ENCODE measurements at places on chromosomes 4 and X.

GRCh38 chrX:111567542-111568255, 56.3 kb downstream of the SERTM2 start:
- no peak for DNase-seq

DNA sequence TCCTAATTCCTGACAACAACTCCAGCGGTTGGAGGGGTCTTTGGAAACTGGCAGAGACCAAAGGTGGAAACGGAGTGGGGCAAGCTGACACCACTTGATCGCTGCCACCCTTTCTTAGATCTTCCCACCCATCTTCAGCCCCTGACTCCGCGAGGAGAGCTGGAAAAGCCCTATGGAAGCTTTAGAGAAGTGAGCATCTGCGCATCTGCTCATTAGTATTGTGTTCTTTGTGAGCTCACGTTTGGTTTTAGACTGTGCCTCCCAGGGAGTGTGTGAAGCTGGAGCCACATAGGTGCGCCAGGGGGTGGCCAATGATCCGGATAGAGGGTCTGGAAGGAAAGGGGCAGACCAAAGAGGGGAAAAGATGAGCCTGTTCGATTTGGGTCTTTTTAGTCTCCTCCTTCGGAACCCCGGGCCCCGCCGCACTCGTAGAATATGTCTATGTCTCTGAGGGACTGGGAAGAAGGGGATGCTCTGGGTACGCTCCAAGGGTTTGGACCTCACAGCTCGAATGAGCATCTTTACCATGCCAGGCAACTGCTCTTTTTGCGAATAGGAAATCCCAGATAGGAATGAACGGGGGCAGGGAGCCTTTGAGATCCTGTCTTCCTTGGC, 578 bp upstream of the DKK2 start:
- DNase-seq, result no peak

GRCh38 chr4:149168645-149169044, 647.0 kb downstream of the IQCM start:
- no peak for DNase-seq

DNA sequence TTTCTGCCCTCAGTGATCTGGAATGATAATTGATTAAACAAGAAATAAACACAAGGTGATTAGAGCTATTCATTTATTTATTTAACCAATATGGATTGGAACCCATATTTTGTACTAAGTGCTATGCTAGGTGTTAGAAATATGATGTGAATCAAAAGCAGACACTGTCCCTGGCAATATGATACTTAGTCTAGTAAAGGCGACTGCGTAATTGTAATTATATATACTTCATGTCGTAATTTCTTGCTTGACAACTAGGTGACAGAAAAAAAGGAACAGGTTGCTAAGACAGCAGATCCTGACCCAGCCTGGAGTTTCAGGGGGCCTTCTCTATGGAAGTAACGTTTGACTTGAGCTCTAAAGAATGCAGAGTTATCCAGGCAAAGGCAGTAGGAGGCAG, 236.5 kb upstream of the F9 start:
- DNase-seq, result no peak

DNA sequence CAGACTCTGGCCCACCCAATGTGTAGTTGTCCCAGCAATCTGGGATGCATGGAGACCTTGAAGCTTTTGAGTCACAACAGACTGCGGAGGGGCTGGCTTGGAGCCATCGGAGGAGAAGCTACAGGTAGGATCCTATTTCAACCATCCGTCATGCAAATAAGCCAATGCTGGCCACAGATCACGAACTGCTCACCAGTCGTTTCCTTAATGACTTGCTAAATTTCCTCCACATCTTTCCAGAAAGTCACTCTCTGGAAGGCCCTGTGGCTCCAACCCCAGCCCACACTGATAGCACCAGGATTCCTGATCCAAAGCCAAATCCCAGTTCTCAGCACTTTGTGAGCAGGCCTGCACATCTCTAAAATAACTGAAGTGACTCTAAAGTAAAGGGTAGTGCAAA, 321.3 kb downstream of the RAB28 start:
- DNase-seq, result no peak

DNA sequence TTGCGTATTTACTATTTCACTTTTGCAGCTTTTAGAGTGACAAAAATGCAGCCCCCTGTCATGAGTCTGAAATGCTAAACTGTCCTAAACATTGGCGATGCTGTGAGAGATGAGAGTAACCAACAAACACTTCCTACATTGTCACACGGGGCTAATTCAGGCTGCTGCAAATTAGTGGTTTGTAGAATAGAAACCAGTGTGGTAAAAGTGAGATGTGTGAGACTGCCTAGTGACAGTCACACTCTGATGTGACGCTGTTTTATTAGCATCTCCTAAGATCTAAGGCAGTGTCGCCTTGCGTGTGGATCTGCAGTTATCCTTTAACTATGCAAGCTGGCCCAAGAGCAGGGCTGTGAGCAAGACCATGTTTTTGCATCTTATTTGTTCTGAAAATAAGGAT, 800.2 kb upstream of the TENM3 start:
- DNase-seq, result no peak

DNA sequence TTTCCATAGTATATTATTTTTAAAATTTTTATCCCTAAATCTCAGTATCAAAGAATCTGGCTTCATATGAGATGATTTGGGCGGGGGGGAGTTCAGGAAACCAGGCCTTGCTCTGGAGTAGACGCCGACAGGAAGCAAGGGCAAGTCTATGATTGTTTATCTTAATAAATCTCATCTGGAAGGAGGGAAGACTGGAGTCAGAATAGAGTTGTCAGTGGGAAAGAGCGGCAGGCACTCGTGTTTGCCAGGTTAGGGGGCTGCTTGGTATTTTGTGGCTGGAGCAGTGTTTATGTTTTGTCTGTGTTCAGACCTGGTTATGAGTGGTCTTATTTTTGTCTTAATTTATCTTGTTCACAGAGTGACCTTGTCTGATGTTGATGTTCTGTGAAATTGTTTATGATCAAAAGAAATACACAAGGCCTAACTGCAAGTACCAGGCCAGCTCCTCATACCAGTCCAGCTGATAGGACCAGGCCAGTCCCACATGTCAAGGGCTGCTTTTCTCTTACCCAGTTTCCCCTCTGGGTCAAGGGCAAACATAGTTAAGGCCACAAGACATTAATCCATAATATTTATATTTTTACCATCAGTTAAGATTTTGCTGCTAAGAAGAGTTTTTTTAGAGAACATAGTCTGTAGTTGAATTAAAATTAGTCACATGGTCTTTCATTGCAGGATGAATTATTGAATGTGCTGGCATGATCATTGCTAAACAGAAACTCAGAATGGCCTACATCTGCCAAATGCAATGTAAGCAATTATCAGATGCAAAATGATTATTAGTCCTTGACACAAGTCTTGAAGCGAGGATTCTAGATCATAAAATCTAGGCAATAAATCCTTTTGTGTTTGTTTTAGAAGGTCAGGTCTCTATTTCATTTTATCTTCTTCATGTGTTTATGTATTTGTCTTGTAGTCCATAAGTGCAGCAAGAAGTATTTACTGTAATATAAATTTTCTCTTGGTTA, 176.5 kb downstream of the GASK1B start:
- no peak for DNase-seq

DNA sequence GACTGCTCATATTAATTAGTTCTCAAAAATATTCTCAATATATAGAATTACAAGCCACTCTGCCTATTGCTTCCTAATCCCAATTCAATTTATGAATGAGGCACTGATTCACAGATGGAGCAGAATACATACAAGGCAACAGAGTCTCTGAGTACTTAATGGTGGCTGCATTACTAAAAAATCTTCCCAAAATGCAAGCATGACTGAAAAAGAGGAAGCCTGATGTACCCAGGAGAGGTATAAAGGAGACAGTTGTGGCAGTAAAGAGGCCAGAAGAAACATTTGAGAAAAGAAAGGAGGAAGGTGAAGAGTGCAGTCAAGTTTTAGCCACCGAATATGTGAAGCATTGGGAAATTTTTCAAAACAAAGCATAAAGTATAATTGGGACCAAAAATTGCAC, 163.2 kb upstream of the INTU start:
- DNase-seq, result no peak

GRCh38 chr4:109803924-109804571, 2.2 kb upstream of the CFI start:
- peak; percentile 37 for DNase-seq

DNA sequence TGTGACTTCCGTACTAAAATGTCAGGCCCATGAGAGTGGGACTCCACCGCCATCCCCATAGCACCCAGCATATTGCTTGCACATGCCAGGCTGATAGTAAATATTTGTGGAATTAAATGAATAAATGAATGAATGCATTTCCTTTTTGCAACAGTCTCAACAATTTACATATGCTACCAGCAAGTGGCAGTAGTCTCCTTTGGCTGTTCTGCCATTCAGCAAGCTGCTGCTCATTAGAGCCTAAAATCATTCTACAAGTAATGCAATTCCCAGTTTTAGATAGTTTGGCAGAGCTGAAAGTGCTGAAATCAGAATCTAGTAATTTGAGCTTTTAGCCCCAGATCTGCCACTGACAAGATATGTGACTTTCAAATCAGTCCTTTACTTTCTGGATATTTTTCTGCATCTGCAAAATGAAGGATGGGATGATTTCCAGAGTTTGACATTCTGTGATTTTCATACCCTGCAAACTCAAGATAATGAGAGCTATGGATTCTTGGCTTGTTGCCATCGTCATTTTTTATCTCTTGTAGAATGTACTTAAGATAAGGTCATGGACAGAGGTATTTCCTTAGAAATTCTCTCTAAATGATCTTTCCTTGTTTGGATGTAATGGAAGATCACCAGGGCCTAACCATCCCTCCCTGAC, 35.7 kb upstream of the INTS6L start:
- peak; percentile 22 for DNase-seq

DNA sequence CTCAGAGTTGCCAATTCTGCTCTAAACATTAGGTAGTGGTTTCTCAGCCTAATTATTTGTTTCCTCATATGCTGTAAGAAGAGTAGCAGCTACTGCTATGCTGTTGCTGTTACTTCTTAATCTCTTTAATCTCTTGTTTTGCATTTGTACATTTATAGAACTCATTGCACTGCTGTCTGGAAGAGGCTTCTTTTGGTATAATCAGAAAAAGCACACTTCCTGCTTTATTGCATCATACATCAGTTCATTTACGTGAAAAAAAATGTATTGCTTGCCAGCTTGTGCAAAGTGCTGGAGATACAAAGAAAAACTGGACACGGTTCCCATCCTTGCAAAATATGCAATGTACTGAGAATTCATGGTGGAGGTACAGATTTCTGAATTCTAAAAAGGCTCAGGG, 332.0 kb downstream of the GRXCR1 start:
- DNase-seq, result no peak

DNA sequence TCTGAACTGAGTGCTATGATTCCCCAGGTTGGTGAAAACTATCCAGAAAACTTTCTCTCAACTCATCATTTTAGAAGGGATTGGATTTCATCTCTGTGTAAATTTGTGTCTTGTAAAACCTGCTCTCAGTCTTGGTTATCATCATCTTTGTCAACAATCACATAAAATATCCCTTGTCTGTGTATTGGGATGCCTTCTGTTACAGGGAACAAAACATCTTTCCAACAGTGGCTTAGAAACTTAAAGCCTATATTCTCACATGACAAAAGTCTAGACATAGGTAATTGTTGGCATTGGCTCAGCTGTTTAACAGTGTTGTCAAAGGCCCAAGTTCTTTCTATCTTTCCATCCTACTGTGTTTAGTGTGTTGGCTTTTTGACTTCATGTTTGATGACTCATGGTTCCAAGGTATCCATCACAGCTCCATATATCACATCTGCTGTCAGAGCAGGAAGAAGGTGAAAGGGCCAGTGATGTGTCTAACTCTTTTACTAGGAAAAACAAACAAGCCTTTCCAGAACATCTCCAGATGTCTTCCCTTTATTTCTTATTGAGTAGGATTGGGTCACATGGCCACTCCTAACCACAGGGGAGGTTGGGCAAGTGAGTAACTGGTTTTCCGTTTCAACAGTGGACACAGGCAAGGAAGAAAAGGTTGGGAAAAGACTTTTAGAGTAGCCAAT, 65.0 kb downstream of the PHEX start:
- peak; percentile 62 for DNase-seq

GRCh38 chr4:125091101-125091500, 223.7 kb upstream of the FAT4 start:
- no peak for DNase-seq

DNA sequence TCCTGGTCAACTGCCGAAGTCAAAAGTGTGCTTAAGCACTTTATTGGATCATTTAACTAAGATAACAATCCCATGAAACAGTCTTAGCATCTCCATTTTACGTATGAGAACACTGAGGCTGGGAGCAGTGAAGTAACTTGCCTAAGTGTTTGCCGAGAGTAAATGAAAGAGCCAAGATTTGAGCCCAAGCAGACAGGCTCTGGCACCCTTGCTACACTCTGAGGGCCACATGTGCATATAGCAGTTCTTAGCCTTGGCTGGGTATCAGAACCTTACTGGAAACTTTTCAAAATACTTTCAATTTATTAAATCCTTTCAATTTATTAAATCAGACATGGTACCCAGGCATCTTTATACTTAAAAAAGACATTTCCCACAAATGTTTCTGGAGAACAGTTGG, 225.9 kb downstream of the NR3C2 start:
- DNase-seq, result no peak

- DNase-seq, result peak; percentile 69
Observed at GRCh38 chr4:149823769-149824221, 8.2 kb upstream of the IQCM start.

- DNase-seq, result no peak
Observed at GRCh38 chrX:30793075-30793766, 95.8 kb downstream of the TAB3 start.

DNA sequence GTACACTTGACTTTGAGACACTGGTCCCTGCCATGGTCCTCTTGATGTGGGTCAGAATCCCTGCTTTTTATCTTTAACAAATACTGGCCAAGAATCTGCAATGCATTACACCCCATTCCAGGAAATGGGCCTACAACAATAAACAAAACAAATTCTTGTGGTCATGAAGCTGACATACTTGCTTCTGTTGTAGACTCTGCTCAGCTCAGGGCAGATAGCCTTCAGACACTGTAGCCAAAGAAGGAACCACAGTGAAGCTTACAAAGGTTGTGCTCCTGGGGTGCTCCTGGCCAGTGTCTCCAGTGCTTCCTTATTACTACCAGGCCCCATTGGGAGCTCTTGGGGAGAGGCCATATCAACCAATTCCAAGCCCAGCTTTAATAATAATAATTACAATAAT, 21.8 kb downstream of the KIAA1210 start:
- DNase-seq, result peak; percentile 11

DNA sequence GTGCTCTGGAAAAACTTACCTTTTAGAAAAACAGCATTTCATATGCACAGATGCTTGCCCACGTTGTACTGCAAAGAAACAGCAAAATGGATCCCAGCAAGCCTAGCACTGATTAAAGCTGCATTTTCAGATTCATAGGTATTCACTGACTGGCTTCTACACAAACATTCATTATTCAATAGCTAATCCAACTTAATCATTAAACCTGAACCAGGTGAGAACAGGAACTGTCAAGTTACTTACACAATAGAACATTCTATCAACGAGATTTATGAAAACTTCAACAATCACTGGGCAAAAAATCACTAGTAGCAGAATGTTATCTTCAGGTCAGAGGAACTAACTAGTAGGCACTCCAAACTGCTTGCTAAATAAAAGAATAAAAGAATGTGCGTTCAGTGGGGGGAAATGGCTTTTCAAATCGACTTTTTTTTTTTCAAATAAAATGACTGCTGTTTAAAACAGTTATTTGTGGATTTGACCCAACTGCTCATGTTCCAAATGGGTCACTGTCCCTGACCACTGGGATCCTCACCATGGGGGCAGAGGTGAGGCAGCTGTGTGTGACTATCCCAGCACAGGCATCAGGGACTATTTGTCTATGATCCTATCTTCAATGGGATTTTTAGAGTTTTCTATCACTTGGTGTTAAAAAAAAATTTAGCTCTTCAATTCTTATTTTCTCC, 42.3 kb downstream of the STX18 start:
- no peak for DNase-seq

GRCh38 chr4:27189683-27190082, 329.0 kb downstream of the STIM2 start:
- no peak for DNase-seq

Measured in stromal cell of bone marrow (primary cell).